ENCODE measurements at places on chromosomes 7 and 10.

GRCh38 chr10:76036111-76036940 lies 604.9 kb downstream of the LRMDA start:
- peak; percentile 83 for DNase-seq

DNA sequence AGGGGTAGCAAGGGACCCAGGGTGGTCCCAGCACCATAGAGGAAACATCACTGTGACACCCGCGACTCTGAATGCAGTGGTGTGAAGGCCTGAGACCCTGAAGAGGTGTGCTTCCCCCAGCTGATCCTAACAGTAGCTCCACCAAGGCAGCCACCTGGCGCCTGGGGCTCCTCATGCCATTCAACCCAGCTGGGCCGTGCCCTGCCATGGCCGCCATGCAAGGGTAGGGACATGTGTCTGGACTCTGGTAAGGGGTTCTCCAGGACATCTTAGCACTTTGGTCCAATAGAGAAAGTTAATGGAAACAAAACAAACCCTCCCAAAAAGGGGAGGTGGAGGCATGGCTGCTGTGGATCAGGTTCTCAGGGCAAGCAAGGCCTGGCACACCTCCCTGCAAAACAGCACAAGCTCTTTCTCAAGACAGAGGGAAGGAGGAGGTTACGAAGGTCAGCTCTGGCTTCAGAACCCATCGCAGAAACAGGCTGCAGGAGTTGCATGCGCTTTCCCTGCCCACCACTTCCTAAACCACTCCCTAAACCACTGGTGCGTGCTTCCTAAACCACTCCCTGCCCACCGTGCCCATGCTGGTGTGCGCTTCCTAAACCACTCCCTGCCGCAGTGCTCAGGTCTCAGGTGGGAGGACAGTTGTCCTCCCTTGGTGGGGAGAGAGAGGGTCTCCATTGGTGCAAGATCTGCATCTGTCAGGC lies 108.7 kb downstream of the LARP4B start:
- no peak for DNase-seq

DNA sequence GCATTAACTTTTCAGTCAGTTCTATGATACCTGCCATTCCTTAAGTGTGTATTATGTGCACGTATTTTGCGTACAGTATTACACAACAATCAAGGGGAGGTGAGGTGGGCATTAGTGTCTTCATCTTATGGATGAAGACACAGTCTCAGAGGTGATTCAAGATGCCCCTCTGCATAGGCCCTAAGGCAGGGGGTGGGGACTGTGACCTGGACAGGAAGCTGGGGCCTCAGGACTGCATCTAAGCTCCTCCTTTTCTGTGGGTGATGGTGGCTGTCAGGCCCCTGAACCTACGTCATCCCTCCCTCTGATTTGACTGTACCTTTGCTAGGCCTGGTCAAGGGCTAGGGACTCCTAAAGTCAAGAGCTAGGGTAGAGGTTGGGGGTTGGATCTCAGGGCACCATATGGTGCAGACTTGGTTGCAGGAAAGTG lies 38.9 kb downstream of the HK1 start:
- no peak for DNase-seq

DNA sequence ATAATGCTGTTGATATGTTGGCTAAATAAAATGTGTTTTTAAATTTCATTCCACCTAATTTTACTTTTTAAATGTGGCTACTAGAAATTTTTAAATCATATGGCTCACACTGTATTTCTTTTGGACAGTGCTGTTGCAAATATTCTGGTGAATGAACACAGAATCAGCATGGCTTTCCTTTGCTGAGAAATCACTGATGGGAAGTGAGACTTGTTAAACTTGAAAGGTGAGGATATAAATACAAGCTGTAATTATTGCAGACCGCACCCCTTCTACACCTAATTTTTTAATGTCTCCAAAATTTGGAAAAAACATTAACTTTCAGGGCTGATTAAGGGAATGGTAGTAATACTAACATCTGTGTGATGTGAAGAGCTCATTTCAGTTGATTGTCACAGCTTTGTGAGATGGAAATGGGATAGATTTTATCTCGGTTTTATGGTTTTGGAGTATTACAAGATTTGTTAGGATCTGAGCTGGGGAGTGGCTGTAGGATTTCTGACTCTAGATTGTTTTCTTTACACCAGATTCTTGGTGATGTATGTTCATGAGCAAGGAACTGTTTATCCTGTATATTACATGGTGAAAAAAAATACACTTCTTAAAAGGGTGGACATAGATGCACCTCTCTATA lies 1.3 kb downstream of the MIOS start:
- no peak for DNase-seq

GRCh38 chr7:142669074-142669654 lies 80.1 kb upstream of the PRSS1 start:
- DNase-seq, result no peak

Measured in femur (tissue), 1 donor.